ENCODE measurements at places on chromosomes 1 and 21. TPM values are rescaled to one million over a fixed set of nuclear protein-coding genes. Genes with fewer than 3 reads are reported as not detected.

- DNase-seq = peak; percentile 93
Observed at GRCh38 chr1:234772345-234773147, 162.6 kb upstream of the IRF2BP2 start.

- DNase-seq = no peak
Observed at GRCh38 chr1:117365350-117366176, 1.7 kb upstream of the MAN1A2 start.

DNA sequence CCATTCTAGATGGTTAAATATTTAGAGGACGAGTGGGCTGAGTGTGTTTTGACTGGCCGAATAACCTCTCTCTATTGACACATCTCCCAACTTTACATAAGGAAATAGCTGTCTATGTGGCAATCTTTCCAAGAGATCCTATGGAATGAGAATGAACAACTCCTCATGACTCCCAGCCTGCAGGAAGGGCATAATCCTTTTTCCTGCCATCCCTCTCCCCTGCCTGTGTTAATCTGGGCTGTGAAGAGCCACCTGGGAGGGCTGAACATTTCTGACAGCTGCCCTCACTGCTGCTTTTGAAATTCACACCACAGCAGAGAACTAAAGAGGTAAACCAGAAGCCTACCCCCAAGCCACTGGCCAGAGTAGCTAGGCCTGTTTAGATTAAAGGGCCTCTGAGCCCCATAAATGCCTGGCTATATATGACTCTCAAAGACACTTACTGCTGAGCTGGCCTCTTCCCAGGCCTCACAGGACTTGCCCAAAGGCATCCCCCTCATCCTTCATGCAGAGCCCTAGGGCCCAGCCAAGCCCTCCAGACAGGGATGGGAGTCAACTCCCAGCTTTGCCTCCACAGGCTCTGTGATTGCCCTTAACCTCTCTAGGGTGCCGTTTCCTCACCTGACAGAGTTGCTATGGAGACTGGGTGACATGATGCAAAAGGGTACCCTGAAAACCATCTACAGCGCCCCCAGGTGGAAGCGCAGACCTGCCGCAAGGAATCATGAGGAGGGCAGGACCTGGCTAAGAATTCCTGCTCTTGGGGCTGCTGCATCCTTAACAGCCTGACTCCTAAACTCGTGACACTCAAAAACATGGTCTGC lies 42.0 kb upstream of the LDLRAP1 start:
- no peak for DNase-seq

DNA sequence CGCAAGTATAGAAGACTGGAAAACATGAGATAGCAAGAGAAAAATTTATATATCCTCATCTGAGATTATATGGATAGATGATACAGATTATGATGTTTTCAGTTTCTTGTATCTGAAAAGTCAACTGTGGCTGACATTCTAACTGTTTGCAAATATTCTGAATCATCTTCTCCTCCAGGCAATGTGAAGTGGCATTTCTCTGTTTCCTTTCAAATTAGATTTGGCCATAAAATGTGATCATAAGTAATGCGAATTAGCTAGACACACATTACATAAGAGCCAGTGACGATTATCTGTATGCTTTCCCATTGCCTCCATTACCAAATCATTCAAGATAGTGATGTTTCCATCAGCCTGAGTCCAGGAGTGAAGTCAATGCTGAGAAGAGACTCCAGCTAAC lies 265.2 kb downstream of the BRINP3 start:
- DNase-seq = no peak

- DNase-seq = no peak
Observed at GRCh38 chr21:45911806-45912325, 69.7 kb upstream of the COL6A1 start.

DNA sequence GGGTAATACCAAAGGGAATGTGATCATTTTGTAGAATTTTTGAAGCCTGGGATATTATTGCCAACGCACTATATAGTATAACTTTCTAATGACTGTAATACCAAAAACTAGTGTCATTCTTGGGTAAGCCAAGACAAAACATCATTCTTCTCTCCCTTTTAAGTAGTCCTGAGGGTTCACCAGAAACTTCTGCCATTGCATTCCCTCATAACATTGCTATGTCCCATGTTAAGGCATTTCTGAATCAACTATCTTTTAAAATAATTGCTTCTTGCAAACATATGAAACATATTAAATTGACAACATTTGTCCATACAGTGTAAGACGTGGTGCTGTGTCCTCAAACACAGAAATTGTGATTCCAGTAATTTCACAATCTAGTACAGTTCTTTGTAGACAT lies 29.9 kb upstream of the C1orf21 start:
- no peak for DNase-seq

- peak; percentile 77 for DNase-seq
Observed at GRCh38 chr21:39033878-39034589, 149.2 kb downstream of the PSMG1 start.

- DNase-seq = no peak
Observed at GRCh38 chr1:111837393-111837792, 81.7 kb downstream of the DDX20 start.

GRCh38 chr1:150138044-150138443 lies 11.7 kb upstream of the PLEKHO1 start:
- no peak for DNase-seq

DNA sequence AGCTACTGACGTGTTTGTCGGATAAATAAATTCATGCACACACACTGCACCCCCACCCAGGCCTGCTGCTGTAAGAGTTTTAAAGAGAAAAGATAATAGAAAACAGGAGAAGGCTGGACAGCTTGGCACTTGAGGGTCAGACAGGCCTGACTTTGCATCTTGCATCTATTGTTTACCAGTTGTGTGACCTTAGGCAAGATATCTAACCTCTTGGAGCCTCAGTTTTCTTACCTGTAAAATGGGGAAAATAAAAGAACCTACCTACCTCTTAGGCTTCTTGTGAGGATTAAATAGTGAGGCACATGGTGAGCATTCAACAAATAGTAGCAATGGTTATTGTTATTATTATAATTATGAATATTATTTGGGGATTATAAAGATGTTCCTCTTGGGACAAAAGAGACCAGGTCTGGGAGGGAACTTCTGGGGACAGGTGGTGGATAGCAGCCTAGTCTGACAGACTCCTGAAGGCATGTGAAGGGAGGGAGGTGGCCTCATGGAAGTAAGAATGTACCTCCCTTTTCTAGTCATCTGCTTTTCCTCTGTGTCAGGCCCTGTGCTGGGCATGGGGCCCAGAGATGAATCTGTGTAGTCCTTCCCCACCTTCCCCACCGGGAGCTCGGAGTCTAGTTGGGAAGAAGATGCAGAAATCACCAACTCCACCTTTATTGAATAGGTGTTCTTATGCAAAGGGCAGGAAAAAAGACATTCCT lies 18.3 kb upstream of the EPB41 start:
- DNase-seq = no peak

DNA sequence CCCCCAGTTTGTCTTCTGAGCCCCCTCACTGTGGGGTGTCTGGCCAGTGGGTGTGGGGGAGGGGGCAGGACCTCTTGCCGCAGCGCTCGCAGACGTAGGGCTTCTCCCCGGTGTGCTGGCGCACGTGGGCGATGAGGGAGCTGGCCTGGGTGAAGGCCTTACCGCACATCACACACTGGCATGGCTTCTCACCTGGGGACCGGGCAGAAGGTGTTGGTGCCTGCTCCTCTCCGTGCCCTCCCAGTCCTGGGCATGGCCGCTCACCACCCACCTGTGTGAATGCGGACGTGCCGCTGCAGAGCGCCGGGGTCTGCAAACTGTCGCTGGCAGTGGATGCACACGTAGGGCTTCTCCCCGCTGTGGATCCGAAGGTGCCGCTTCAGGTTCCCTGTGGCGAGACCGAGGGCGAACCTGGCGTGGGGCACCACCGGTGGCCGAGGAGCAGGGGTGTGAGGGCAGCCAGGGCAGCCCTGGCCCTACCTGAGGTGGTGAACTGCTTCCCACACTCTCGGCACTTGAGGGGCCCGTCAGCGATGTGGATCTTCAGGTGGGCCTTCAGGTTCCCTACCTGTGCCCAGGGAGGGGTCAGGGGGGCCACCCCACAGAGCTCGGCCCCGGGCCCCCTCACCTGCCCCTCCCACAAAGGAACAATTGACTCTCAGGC lies 32.4 kb downstream of the ZBTB17 start:
- peak; percentile 41 for DNase-seq

DNA sequence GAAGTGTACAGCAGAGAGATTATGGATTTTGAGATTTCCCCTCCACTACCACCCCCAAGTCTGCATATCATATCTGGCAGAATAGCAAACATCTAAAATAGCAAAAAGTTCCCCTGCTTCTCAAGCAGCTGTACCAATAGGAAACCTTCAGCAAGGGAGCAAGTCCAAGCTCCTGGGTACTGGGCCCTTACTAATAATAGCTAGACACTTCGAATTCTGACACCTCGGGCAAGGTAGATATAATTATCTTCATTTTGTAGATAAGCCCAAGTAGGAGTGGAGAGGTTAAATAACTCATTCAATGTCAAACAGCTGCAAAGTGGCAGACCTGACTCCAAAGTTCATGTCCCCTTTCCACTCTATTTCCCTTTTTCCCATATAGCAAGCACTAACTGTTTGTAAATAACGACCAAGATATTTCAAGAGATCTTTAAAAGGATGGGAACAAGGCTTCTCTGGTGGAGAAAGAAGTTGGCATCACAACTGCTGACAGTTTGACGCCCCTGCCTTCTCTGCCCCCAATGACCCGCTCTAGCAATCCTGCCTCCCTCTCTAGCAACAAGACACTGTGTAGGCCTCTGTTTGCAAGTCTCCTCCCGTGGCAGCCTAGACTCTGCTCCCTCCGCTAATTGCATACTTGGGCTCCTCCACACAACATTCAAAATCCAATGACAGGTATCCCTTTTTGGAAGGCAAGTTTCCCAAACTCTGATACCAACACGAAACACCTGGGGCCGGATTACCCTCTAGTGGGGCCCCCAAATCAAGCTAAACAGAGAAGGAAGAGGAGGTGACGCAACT lies 18.7 kb upstream of the ADAR start:
- no peak for DNase-seq

DNA sequence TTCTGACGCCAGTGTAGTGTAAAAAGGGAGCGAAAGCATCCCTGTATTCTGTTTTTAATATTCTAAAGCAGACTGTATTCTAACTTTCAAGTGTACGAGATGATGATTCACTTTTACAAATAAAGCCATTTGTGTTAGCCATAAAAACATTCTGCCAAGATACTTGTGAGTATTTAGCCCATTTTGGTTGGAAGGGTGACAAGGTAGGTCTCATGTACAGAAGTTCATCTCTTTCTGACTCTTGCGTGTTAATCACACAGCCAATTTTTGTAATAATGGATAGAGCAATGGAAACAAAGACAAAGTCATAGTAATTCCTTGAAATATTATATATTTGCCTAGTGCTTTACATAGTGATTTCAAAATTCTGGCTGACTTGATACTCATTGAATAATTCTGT lies 125.3 kb upstream of the GREM2 start:
- DNase-seq = no peak

- no peak for DNase-seq
Observed at GRCh38 chr1:213008564-213008963, 7.1 kb downstream of the ANGEL2 start.

GRCh38 chr21:45154511-45155508 lies 80.4 kb downstream of the ADARB1 start:
- DNase-seq = peak; percentile 50

GRCh38 chr21:41781050-41781410 lies 14.2 kb upstream of the RIPK4 start:
- DNase-seq = no peak

DNA sequence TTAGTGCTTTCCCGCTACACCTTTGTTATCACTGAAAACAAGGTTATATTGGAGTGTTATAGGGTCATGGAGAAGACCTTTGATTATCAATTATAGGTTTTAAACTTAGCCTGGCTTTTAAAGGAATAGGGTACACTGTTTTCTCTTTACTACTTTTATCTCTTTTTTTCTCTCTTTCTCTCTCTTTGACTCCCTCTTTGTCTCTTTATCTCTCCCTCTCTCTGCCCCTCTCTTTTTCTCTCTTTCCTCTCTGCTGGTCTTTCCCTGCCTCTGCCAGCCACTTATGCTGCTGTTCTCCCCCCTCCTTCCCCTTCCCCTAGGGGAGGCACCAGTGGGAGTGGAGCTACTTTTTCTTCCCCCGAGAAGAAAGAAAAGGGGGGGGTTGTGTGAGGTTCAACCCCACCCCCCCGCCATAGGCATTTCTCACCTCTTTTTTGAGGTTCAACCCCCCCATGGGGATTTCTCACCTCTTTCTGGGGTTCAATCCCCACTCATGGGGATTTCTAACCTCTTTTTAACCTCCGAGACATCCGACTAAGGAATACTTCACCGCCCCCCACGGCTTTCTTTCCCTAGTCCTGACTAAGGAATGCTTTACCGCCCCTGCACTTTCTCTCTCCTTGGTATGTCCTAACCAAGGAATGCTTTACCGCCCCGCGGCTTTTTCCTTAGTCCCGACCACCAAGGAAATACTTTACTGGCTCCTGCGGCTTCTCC lies 17.2 kb upstream of the ZBTB8B start:
- DNase-seq = peak; percentile 52

DNA sequence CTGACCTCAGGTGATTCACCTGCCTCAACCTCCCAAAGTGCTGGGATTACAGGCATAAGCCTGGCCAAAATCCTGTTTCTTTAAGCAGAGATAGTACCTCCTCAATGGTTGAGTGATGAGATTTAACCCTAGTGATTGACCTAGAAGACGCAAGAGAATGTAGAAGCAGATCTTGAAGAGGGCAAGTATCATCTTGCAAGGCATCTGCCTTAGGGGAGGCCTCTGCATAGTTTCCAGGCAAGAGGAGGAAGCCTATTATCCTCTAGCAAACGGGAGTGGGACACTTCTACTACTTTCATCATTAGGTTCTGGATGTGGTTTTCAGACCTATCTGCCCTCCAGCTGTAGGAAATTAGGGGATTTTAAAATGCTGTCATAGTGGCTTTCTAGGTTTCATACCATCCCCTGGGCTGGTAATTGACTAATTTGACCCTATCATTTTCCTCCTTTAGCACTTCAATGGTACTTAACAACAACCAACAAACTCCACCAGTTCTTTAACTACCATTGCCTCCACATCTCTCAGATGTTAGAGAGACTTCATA lies 10.0 kb upstream of the TRIM62 start:
- no peak for DNase-seq

DNA sequence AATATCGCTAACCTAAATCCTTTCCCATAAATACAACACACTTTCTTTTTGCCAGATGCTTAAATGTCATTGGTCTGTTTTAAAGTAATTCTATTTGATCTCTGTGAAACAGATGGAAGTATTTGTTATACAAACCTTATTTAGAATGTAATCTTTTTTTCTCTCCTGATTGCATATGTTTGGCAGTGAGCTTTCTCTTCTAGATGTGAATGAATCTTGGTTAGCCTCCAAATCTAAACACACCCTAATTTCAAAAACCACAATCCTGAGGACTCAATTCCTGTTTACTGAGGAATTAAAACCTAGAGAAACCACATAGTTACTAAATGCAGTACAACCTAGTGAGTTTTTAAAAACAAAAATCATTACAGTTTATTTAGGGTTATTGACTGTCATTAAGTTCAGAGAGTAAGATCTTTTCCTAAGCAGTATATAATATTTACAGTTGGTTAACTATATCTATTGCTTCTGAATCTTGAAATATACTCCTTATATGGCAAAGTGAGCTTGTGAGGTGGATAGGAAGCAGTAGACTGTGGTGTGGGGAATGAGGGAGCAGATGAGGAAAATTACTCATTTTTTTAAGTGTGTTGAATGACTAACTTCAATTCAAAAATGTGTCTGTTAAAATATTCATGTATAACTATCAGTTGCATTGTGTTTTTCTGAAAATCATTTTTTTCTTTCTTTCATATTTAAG lies 218.7 kb downstream of the FMN2 start:
- DNase-seq = no peak

- DNase-seq = peak; percentile 62
Observed at GRCh38 chr1:12480748-12481362, 137.2 kb downstream of the DHRS3 start.

ABCB10 gene
- 19.9 TPM for total RNA-seq

ZNF670 gene
- 2.9 TPM for total RNA-seq

CR1 gene
- total RNA-seq = 58.5 TPM

SPRR1B gene
- total RNA-seq = not detected

MATN1 gene
- total RNA-seq = 0.42 TPM

DENND2C gene
- total RNA-seq = 5.9 TPM
